Activated CD8-positive, alpha-beta memory T cell treated with anti-CD3 and anti-CD28 coated beads for 1 hour (primary cell): ENCODE measurements at places on chromosomes 2 and 18.

- DNase-seq = no peak
Measured at GRCh38 chr2:136766073-136766404, 694 bp downstream of the THSD7B start.

GRCh38 chr2:102622646-102623045, 3.3 kb downstream of the SLC9A2 start:
- no peak for DNase-seq

GRCh38 chr2:103734911-103735310, 973.1 kb downstream of the TMEM182 start:
- no peak for DNase-seq

- DNase-seq = no peak
Measured at GRCh38 chr2:216575465-216575864, 57.8 kb upstream of the IGFBP2 start.

- DNase-seq = no peak
Measured at GRCh38 chr18:42268186-42268725, 313.2 kb downstream of the PIK3C3 start.

GRCh38 chr2:239671916-239672849, 271.4 kb upstream of the HDAC4 start:
- no peak for DNase-seq

- no peak for DNase-seq
Measured at GRCh38 chr2:220192994-220193753, 565.7 kb downstream of the SLC4A3 start.

DNA sequence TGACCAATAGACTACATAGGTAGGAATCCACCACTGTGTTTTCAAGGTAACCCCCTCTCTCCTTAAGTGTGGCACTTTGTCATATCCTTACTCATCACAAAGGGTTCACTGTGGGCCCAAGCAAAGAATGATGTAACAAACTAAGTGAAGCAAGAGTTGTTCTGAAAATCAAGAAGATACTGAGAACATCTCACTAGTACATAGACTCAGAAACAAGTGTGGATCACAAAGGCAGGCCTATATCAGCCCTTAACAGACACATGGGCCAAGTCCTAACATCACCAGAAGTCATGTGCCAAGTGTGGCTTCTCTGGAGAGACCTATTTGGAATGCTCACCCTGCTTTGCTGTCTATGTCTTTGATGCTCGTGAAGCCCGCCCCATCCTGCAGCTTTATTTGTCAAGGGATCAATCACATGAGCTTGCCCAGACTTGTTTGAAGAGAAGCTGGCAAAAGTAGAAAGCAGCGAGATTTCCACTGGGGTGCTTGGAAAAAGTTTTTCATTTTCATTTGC, 131.2 kb upstream of the TTC39C start:
- DNase-seq = no peak
